ENCODE measurements at places on chromosomes 13 and 19.

DNA sequence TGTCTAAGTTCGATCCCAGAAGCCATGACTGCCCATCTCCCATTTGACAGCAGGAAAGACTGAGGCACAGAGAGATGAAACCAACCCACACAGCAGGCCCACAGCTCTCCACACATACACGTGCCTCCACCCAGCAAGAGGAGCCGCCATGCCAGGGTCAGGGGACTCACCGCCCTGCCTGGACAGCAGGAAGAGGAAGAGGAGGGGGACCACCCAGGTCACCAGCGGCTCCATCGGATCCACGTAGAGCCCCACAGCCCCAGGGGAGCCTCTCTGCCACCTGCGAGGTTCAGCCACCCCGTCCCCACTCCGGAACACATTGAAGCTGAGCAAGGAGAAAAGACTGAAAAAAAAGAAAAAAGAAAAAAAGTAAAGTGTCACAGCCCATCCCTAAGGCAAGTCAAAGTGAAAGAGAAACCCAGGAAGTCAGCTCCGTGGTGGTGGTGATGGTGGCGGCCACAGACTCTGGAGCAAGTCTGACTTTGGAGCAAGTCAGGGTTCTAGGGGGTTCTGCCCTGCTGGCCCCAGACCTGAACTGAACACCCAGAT, at the start of gene IL12RB1:
Gene IL12RB1, minus strand, starts transcription at position 345 of the 549 bp plus-strand sequence. Its CDS starts 111 bp downstream, at position 234.
- no peaks in the 10 kb centered on the region for H3K27me3 ChIP-seq
- no peak for DNase-seq
- H3K27ac ChIP-seq: no peak within 1 kb of the TSS
- no peaks in the 10 kb centered on the region for H3K36me3 ChIP-seq
- H3K4me1 ChIP-seq: no peaks in the 10 kb centered on the region

DNA sequence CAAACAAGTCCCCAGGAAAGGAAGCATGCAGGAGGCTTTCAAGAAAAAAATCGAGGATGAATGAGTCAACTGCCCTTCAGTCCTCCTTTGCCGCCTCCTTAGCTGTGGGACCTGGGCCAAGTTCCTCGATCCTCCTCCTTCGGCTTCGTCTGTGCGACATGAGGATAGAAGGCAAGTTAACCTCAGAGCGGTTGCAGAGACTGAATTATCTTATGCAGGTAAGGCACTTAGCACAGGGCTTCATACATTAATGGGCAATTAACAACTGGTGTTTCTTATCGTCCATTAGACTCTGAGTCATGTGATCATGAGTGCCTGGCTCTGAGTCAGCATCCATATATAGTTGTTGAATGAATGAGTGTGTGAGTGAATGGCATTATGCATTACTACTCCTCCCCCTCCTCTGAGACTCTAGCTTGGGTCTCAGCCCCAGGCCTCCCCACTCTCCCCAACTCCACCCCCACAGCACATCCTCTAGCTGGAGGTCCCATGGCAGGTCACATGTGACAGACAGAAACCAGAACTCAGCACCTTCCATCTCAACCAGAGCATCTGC, 1.6 kb upstream of the TTC9B start:
- H3K4me1 ChIP-seq: peaks cover 11% of the 10 kb centered on the region
- H3K27me3 ChIP-seq: peaks cover 14% of the 10 kb centered on the region
- no peak overlapping the region for H3K4me3 ChIP-seq
- H3K27ac ChIP-seq: no peak overlapping the region
- H3K36me3 ChIP-seq: no peaks in the 10 kb centered on the region

DNA sequence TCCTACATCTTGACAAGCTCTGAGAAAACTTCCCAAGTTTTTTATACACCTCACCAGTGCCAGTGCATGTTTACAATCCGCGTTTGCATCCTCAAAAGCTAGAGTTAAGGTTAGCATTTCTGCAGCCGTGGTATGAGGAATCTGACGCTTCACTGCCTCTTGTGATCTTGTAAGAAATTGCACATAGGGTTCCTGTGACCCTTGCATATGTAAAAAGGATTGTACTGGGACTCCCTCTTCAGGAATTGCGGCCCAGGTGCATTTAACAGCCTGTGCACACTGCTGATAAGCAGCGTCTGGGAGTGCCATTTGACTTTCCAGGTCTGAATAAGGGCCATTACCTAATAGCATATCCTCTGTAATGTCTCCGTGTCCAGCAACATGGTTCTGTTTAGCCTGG, 15.3 kb downstream of the FPR3 start:
- no peaks in the 10 kb centered on the region for H3K4me1 ChIP-seq
- H3K4me3 ChIP-seq: no peak overlapping the region

- DNase-seq: no peak
- H3K27me3 ChIP-seq: no peaks in the 10 kb centered on the region
- no peaks in the 10 kb centered on the region for H3K4me1 ChIP-seq
- no peak overlapping the region for H3K27ac ChIP-seq
- H3K4me3 ChIP-seq: no peak overlapping the region
Measured at GRCh38 chr13:41613471-41613870, 156.1 kb downstream of the RGCC start.

DNA sequence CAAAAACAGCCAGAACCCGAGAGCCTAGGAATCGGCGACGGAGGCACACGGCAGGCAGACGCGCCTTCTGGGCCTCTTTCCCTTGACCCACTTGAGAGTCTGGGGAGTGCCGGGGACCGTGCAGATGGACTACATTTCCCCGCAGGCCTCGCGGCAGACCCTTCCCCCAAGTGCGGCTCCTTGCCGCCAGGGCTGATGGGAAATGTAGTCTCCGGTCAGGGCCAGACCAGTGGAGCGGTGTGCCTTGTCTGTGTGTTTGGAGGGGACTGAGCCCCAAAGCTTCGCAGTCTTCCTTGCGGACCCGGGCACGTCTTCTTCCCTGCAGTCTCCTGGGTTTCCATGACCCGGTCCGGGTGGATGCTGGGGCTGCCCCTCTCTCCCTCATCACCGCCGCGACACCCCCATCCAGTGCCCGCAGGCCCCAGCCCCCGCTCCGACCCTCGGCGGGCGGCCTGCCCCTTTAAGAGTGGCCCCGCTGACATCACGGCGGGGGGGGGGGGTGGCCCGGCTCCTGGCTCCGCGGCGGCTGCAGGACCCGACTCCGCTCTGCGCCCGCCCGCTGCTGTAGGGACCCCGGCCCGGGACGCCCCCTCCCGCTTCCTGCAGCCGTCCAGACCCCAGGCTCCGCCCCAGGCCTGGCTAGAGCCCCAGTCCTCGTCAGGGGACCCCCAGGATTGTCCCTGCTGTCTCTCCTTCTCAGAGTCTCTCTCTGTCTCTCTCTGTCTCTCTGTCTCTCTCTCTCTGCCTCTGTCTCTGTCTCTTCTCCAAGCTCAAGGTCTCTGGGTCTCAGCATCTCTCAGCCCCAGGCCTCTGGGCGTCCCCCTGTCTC, 758 bp upstream of the CACNG7 start:
- no peaks in the 10 kb centered on the region for H3K4me1 ChIP-seq
- H3K27ac ChIP-seq: no peak overlapping the region
- H3K4me3 ChIP-seq: peak overlapping the region; percentile 57
- peaks cover 2% of the 10 kb centered on the region for H3K36me3 ChIP-seq
- H3K27me3 ChIP-seq: no peaks in the 10 kb centered on the region

GRCh38 chr13:49367640-49368422, 76.0 kb downstream of the CAB39L start:
- H3K27me3 ChIP-seq: no peaks in the 10 kb centered on the region
- no peaks in the 10 kb centered on the region for H3K4me1 ChIP-seq
- no peaks in the 10 kb centered on the region for H3K36me3 ChIP-seq
- DNase-seq: no peak
- no peak overlapping the region for H3K4me3 ChIP-seq

- H3K27me3 ChIP-seq: peaks cover 23% of the 10 kb centered on the region
- no peak for DNase-seq
- H3K4me3 ChIP-seq: no peak overlapping the region
- no peak overlapping the region for H3K27ac ChIP-seq
- no peaks in the 10 kb centered on the region for H3K36me3 ChIP-seq
Measured at GRCh38 chr19:35963514-35963913, 27.3 kb downstream of the LRFN3 start.

- H3K36me3 ChIP-seq: no peaks in the 10 kb centered on the region
- no peak overlapping the region for H3K27ac ChIP-seq
Measured at GRCh38 chr19:296476-297225, 5.4 kb upstream of the PLPP2 start.
